CD4-positive, alpha-beta T cell treated with Interleukin-17A for 1 hour (primary cell): ENCODE measurements at places on chromosomes 1 and 21.

DNA sequence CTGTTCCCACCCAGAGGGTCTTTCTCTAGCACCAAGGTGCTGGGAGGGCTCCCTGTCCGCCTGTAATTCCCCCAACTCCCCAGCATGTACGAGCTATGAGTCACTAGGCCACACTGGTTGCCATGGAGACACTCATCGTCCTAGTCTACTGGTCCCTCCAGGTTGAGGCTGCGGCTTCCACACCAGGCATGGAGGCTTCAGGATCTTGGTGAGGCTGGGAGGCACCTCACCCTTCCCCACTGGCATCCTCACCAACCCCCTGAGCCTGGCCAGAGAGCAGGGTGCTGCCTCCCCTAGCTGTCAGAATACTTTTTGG, 75.6 kb upstream of the KAZN start:
- no peak for DNase-seq

DNA sequence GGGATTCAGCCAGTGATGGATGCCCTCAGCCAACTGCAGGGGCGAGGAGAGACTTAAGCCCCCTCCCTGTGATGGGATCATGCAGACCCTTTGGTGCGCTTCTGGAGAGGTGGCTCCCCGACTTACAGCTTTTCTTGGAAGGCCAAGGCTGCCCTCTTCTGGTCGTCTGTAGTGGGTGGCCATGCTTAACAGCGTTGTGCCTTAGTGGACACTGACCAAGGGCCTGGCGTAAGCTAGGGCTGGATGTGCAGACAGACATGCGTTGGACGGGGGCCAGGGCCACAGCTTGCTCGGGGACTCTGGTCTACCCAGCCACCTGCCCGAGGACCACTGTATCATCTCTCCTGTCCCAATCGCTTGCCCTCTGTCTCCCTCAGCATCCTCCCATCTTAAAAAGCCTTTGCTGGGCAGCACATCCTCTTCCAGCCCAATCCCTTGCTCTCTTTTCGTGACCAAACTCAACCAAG, 5.5 kb downstream of the AZIN2 start:
- DNase-seq = peak; percentile 55

DNA sequence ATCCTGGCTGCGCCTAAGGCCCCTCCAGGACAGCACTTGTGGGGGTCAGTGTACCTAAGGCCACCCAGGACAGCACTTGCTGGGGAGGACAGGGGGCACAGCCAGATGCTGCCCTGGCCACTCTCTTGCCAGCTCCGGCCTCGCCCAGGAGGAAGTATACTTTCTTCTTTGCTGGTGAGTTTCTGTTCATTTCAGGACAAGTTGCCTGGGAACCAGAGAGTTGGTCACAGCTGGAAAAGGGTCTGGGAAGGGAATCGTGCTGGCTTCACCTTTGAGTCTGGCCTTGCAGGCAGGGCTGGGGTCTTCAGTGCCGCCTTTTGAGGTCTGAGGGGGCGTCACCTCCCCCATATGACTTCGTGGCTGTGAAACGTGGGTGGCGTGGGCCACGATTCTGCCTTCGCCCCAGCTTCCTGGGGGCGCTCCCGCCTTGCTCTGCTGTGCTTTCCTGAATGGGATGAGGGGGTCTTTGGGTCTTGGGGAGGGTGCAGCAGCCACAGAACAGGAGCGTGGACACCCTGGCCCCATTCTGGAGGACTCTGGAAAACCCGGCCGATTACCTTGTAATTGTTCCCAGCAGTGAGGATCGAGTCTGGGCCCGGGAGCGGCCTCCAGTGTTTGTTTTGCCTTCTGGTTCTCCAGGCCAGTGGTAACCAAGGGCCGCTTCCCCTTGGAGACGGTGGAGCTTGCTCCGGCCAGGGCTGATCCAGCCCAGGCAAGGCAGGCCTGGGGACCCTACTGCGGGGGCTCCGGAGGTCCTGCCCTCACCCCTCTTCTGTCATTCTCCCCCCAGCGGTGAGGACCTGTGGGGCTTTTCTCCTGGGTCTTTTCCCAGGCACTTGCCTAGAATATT, 45.9 kb downstream of the SPSB1 start:
- no peak for DNase-seq

DNA sequence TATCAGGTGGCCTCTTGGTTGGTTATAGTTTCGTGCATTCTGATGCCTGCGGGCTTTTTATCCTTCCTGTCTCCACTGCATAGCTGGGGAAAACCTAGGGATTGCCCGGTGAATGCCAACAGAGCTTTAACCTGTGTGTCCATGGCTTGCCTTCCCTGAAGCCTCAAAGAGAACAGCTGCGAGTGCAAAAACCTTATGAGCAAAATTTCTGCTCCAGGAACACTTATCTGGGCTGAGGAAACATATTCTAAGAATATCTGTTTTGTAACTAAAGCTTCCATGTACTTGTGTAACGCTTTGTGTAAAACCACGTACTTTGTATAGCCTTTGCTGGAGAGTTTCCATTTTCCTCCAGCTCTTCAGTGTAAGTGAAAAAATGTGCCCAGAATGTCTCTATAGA, 7.2 kb downstream of the CNST start:
- no peak for DNase-seq

DNA sequence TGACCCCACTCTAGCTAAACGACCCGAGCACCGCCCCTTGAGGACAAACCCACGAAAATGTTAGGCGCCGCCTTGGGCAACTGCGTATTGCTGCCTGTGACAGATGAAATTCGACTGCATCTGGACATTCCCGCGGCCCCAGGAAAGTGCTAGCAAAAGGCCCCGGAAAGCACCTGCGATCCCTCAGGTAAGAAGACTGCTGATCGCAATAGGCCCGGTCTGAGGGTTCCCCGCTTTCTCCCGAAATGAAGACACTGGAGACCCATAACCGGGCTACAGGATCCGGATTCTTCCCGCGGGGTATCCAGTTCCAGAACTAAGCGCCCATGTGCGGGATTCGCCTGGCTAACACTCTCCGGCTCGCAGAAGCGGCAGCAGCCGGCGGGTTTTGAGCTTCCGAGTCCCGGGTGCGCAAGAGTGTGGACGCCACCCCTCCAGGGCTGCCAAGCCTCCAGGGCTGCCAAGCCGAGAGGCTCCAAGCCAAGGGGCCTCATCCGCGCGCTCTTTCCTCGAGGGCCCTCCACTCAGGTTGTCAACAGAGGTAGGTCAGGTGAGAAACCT, 157.9 kb upstream of the NBPF11 start:
- DNase-seq = no peak
